ENCODE measurements at places on chromosomes 2 and 18.

DNA sequence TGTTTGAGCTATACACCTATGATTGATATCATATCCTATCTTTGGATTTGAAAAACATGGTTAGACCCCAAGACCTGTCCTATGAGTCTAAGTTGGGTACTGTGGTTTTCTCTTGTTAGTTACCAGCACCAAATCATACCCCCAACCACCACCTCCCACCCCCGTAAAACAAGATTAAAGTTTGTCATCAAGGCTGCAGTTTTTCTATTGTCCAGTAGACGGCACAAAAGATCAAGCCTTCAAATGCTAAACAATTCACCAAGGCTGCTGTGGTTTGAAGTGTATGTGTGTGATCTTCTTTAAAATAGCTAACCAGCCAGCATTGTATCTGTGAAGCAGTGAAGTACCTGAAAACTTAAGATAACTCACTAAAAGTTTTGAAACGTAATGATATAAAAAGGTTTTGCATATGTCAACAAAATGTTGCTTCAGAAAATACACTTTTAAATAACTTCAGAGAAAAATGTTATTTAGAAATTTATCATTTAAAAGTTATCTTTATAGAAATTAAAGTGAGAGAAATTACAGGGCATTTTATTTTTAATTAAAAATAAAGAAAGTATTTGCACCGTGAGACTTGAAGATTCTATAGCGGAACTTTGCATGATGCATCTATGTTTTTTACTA is 5.8 kb upstream of the MEIS1 start:
- DNase-seq: no peak

DNA sequence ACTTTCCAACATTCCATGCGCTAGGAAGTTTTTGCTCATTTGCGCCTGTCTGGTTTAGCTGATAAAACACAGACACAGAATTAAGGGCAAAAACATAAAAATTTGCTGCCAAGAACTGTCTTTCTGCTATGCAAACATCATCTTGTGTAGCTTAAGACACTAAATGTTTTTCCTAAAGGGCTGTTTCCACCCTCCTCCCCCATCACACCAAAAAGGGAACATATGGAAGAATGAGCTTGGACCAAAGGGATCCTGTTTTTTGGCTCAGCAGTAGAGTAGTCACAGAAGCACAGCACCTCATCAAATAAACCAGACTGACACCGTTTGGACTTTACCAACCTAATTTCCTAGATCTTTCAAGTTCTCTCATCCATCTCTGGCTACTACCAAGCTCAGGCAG is 210.1 kb downstream of the ZNF521 start:
- no peak for DNase-seq

DNA sequence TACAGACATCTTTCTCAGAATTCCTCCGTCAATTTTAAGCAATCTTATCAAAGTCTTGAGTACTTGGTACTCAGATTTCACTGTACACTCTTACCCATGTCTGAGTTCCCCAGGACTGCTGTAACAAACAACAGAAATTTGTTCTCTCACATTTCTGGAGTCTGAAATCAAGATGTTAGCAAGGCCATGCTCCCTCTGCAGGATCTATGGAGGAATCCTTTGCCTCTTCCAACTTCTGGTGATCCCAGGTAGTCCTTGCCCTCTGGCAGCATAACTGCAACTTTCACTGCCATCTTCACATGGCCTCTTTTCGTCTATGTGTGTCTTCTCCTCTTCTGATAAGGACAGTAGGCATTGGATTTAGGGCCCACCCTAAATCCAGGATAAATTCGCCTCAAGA is 17.1 kb upstream of the CACNB4 start:
- DNase-seq: no peak

- no peak for DNase-seq
These were observed 32.2 kb downstream of the ZNF532 start for GRCh38 chr18:58896734-58897508.

- DNase-seq: no peak
These were observed 30.3 kb downstream of the TANC1 start for GRCh38 chr2:158998551-158999248.

- no peak for DNase-seq
These were observed 41.5 kb upstream of the TANK start for GRCh38 chr2:161118722-161119121.

GRCh38 chr2:41950666-41950960 is 97.2 kb upstream of the PKDCC start:
- no peak for DNase-seq

Data from iPS DF 6.9 (cell line).